AG20443 (cell line): ENCODE measurements at places on chromosomes 2 and 18.
A peak's percentile ranks its signal among the peaks of the same experiment; 100 is the strongest.

DNA sequence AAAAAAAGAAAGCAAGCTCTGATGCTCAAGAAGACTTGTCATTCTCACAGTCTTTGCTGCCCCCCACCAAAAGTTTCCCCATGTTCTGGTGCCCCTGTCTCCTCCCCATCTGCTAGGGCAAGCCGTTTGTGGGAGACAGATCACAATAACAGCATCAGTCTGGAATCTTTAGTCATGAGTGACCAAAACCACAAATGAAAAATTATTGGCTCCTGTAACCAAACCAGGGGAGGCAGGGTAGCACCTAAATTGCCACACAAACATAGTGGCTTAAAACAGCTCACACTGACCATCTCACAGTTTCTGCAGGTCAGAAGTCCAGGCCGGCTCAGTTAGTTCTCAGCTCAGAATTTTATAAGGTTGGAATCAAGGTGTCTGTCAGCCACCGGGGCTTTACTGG lies 9.1 kb upstream of the B3GNT7 start:
- peak; percentile 81 for DNase-seq

- peak; percentile 61 for DNase-seq
These were observed 27.9 kb upstream of the SPTBN1 start for GRCh38 chr2:54428108-54428831.

- DNase-seq = no peak
These were observed 26.1 kb upstream of the ROCK2 start for GRCh38 chr2:11370377-11371091.

DNA sequence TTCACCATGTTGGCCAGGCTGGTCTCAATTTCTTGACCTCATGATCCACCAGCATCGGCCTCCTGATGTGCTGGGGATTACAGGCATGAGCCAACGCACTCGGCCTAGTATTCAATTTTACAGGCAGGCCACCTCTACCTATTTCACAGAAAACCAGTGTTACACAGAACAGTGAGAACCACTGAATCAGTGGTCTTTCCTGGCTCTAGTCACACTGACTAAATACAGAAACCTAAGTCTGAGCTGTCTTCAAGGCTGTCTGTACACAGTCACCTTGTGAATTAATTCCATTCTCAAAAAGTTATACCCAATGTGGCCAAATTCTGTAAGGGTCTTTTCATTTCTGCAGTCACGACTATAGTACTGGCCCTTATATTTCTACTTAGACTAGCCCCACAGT lies 3.5 kb downstream of the RNF149 start:
- DNase-seq = no peak

GRCh38 chr2:231111987-231112386 lies 12.9 kb downstream of the HTR2B start:
- peak; percentile 36 for DNase-seq

DNA sequence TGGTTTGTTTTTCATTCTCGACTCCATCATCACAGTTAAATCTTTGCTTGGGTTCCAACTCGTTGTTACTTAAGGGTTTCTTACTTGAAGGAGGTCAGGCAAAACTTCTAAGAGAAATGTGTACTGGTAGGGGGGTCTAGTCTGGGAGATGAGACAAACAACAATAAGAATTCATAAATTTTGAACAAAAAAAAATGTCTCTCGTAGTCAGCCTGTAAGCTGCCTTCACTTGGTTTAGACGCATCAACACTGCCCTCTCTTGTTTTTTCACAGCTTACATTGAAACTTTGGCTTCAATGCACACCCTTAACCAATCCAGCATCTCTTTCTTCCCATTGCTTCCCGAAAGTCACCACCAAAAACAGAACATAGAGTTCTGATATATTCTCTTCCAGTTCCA lies 576.4 kb upstream of the PIK3C3 start:
- DNase-seq = peak; percentile 7

DNA sequence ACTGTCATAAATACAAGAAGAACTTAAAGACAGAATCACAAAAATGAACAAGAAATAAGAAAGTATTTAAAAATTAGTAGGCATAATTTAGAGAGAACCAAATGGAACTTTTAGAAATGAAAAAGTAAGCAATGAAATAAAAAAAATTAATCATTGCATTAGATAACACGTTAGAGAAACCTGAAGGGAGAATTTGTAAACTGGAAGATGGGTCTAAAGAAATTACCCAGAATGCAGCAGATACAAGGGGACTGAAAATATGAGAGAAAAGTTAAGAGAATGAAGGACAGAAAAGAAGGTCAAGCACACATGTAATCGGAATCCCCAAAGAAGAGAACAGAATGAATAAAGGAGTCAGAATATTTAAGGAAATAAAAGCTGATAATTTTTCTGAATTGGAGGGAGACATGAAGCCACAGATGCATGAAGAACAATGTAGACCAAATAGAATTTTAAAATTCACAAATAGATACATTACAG lies 21.5 kb downstream of the TCF4 start:
- DNase-seq = no peak

- no peak for DNase-seq
These were observed 254.1 kb upstream of the RASGRP3 start for GRCh38 chr2:33222309-33222708.

- no peak for DNase-seq
These were observed 615.8 kb downstream of the XIRP2 start for GRCh38 chr2:167504061-167504460.

- DNase-seq = no peak
These were observed 128.4 kb downstream of the IRS1 start for GRCh38 chr2:226671141-226671676.

DNA sequence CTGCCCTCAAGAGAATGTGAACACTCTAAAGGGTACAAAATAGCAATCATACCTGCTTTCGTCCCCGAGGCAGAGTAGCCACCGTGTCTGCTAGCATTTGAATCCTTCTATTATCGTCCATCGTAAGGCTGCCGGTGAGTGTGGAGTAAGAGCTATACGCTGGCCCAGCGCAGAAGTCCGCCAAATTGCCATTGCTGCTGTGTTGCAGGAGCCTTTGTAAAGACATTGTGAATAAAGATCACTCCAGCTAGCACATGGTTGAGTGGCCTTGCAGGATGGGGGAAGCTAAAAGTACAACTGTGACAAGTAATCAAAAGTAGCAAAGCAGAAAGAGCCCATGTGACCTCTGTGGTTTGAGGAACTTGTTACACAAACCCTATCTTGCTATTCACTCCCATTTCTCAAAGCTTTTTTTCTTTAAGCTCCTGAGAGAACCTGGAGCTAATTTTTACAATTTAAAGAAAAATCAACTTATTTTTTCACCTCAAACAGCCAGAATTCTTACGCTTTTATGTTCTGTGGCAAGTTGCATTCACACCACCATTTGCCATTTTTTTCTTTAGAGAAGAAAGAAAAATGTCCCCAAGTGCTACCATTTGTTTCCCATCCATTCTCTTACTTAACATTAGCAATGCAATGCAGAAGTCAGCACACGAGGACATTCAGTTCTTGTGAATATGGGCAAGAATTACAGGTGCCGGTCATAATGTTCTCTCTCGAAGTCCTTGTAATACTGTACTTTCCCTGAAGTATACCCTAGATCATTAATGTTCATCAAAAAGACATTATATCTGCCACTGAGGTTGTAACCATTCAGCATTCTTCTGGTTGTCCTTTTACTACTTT lies at the start of gene CYTIP:
Gene CYTIP (minus strand): TSS at position 295 of the 846 bp plus-strand sequence. CDS start 69 bp downstream, at position 226.
- DNase-seq = no peak
